Liver (tissue), 10 donors: ENCODE measurements at places on chromosomes 3 and 15. TPM values are rescaled to one million over a fixed set of nuclear protein-coding genes. Genes with fewer than 3 reads are reported as not detected.

Gene GAP43
- polyA plus RNA-seq, result 0.06 TPM

Gene IQCH
- 1.1 TPM for polyA plus RNA-seq

Gene DTX3L
- polyA plus RNA-seq, result 16.9 TPM

Gene PATL2
- polyA plus RNA-seq, result 0.32 TPM

Gene REC114
- not detected for polyA plus RNA-seq

Gene CADPS
- 0.05 TPM for polyA plus RNA-seq

Gene CNTN3
- polyA plus RNA-seq, result 0.78 TPM

Gene OIP5
- polyA plus RNA-seq, result 1.6 TPM

Gene NDN
- polyA plus RNA-seq, result 4.1 TPM

Gene EXD1
- not detected for polyA plus RNA-seq

Gene DLEC1
- polyA plus RNA-seq, result 0.43 TPM

Gene TP63
- polyA plus RNA-seq, result not detected

Gene TPRG1
- 3.2 TPM for polyA plus RNA-seq
